SK-N-SH (cell line): ENCODE measurements at places on chromosomes 4 and X.

DNA sequence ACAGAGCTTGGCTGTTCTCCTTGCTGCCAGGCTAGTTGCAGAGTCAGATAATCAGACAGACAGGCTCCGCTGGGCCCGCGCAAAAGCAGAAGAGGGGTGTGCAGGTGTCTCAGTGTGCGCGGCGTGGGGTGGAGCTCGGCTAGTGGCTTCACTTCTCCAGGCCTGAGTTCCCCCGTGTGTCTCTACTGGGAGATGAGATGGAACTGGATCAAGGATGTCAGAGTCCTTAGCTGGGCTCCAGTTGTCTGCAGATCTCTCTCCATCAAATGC lies 21.1 kb downstream of the HTRA3 start:
- no peak for DNase-seq

- DNase-seq: no peak
Measured at GRCh38 chrX:11764602-11765067, 6.6 kb downstream of the MSL3 start.

GRCh38 chr4:35559559-35560365 lies 684.6 kb downstream of the ARAP2 start:
- DNase-seq: no peak

- no peak for DNase-seq
Measured at GRCh38 chrX:107677501-107677901, 49.2 kb downstream of the PRPS1 start.

DNA sequence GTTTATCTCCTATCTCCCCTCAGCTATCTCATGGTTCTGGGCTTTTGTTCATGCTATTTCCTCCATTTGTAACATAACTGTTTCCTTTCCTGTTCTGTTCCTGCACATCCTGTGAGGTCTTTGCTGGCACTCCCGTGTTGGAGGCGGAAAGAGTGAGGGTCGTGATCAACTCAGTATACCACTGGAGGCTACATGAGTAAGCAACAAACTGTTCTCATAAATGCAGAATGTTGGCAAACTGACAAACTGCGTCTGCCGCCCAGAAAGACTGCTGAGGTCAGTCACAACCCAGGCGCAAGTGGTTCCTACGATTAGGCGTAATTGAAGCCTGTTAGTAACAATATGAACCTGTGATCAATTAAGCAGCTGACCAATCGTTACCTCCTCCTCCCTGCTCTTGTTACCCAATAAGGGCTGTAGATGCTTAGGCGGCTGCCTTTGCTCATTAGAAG lies 48.8 kb downstream of the C4orf33 start:
- peak; percentile 25 for DNase-seq

DNA sequence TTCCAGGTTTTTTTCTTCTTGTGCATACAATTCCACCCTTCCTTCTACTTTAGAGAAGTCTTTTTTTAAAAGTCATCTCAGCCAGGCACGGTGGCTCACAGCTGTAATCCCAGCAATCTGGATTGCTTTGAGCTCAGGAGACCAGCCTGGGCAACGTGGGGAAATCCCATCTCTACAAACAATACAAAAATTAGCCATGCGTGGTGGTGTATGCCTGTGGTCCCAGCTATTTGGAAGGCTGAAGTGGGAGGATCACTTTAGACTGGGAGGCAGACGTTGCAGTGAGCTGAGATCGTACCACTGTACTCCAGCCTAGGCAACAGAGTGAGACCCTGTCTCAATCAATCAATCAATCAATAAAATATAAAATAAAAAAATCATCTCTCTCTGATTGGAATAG lies 14.8 kb downstream of the ELOVL6 start:
- DNase-seq: no peak

- no peak for DNase-seq
Measured at GRCh38 chr4:145816091-145816490, 122.5 kb downstream of the ZNF827 start.

DNA sequence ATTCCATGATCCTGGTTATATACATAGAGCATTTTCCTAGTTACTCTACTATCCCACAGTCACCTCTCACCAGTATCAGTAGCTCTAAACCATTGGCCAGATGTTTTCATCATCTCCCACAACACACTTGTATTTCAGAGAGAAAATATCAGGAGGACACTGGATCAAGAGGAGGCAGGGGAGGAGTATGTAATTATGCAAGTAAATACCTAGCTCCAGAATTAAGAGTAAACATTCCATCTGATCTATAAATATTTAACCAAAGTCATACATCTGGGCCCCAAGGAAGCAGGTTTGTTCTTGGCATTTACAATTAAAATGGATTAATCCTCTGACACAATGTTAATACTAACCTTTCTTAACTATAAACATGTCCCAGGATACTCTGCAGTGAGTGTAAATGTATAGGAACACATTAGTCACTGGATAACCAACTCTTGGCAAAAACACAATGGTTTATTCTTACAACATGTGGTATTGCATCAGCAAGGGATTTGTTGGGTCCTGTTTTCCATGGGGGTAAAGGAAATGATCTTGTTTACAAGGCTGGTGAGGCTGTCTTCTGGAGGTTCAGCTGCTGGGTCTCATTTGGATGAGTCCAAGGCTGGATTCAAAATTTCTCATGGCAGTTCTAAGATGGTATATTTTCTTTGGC lies 170.1 kb downstream of the ATG4A start:
- no peak for DNase-seq

GRCh38 chr4:94412658-94413038 lies 39.1 kb upstream of the PDLIM5 start:
- DNase-seq: no peak

- no peak for DNase-seq
Measured at GRCh38 chr4:123200051-123200940, 196.3 kb upstream of the SPRY1 start.

- no peak for DNase-seq
Measured at GRCh38 chr4:138576684-138577083, 334.5 kb upstream of the SLC7A11 start.
